ENCODE measurements at places on chromosomes 5 and 9.

DNA sequence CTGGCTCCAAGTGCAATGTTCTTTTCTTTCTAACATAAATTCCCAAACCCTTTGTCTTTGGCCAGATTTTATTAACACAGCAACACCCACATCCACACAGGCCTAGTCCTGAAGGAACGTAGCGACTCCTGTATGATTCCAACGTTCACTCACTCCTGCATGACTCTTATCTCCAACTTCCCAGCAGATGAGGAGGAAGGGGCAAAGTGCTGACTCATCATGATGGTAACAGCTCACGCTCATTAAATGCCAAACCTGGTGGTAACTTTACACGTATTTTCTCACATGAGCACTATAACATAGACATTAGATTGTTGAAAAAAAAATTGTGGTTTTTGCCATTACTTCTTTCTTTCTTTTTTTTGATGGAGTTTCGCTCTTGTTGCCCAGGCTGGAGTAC is 1349.5 kb downstream of the EFNA5 start:
- no peak for DNase-seq

GRCh38 chr9:4417578-4418325 is 72.5 kb upstream of the SLC1A1 start:
- no peak for DNase-seq

GRCh38 chr5:151664694-151665585 is 21.8 kb downstream of the SPARC start:
- DNase-seq: no peak

- DNase-seq: peak; percentile 65
These were observed 112.5 kb downstream of the HAPLN1 start for GRCh38 chr5:83608122-83608521.

Measured in HEK293T (cell line).